ENCODE measurements at places on chromosomes 2 and 18.

- no peak for DNase-seq
Measured at GRCh38 chr2:233436191-233436581, 81.9 kb downstream of the DGKD start.

DNA sequence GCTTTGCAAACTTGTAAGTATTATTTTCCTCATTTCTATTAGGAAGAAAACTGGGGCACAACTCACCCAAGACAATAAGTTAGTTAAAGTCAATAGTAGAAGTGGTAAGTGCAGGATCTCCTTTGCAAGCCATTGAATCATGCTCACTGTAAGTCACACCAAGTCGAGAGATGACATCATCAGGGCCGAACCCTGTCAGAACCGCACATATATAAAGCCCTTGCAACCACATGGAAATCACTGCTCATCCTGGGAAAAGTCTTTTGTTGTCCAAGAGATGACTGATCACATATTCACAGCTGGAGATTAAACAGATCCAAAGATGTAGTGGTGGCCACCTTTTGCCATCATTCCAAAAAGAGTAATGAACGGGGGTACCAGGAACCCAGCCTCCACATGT, 484.8 kb upstream of the ID2 start:
- no peak for DNase-seq

DNA sequence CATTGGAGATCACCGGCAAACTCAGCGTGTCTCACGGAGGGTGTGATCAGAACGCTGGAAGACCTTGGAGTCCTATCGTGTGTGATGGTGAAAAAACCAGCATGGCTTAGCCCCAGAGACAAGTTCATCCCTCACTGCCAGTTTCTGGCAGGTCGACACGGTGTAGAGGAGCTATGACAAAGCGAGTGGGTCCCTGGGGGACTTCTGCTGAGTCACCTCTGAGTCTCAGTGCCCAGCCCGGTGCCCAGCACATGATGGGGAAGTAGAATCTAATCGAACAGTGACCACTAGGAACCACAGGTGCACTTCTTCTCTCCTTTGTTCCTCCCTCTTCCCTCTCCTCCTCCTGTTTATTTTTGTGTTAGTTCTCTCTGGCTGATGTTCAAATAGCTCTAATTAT, 45.9 kb upstream of the KCNF1 start:
- no peak for DNase-seq

GRCh38 chr18:39599251-39599650, 2033.7 kb upstream of the CELF4 start:
- no peak for DNase-seq

DNA sequence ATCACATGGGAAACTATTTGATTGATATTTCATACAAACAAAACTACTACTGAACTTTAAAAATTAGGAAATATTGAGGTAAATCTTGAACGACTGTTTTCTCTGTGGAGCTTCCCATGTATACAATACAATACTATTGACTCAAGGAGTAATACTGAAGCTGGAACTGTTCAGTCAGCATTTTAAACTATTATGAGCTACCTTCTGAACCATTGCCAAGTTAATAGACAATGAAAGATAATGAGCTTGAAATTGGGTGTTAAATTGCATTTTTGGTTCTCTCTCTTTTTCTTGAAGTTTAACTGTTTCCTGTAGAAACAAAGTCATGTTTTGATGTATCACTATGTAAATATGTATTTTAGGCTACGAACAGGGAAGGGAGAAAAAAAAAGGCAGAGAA, 569.2 kb downstream of the ZEB2 start:
- DNase-seq = no peak

DNA sequence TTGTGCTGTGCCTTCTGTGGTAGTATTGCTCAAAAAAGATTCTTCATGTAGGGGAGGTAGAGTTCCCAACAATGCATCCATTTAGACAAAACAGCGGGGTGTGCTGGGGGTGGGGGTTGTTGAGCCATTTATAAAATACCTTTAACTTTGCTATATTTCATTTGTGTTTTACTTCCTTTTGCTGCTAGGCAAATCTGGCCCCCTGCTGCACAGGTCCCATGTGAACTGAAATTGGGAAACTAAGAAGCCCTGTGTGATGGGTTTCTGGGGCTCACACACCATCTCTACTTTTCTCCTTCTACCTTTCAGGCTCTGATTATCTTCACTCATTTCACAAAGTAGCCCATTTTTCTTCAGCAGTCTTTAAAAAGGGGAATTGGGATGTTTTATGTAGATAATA, 52.7 kb upstream of the ITGA4 start:
- no peak for DNase-seq

- DNase-seq = no peak
Measured at GRCh38 chr18:2978661-2979106, 34.3 kb downstream of the LPIN2 start.

GRCh38 chr2:241134711-241135110, 14.6 kb downstream of the PASK start:
- no peak for DNase-seq

Data from progenitor cell of endocrine pancreas (in vitro differentiated cells).